ENCODE measurements at places on chromosomes 3 and 15.

DNA sequence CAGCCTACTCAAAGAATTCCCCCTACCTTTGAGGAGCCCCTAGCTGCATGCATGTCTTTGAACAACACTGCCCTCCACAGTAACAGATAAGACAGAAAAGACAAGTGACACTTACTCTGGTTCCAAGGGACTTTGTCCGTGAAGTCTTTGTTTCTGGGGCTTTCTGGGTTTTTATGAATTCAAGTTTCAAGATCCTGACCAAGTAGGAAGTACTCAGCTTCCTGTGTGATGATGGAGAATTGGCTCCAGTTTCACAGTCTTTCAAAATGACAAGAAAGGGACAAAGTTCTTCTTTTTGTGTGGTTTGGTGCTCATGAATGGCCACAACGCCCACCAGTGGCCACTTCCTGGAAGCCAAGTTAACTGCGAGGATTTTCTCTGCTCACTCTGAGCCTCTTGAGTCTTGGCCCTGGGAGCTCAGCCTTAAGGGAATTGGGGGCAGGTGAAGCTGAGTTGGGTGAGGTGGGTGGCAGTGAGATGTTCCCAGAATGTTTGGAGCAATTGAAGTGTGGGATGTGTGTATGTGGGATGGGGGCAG, at the start of gene CCR1:
CCR1 (minus strand) TSS at position 147 of the 538 bp plus-strand sequence. CDS start 4,000 bp downstream, outside the sequence.
- peak; percentile 81 for DNase-seq

DNA sequence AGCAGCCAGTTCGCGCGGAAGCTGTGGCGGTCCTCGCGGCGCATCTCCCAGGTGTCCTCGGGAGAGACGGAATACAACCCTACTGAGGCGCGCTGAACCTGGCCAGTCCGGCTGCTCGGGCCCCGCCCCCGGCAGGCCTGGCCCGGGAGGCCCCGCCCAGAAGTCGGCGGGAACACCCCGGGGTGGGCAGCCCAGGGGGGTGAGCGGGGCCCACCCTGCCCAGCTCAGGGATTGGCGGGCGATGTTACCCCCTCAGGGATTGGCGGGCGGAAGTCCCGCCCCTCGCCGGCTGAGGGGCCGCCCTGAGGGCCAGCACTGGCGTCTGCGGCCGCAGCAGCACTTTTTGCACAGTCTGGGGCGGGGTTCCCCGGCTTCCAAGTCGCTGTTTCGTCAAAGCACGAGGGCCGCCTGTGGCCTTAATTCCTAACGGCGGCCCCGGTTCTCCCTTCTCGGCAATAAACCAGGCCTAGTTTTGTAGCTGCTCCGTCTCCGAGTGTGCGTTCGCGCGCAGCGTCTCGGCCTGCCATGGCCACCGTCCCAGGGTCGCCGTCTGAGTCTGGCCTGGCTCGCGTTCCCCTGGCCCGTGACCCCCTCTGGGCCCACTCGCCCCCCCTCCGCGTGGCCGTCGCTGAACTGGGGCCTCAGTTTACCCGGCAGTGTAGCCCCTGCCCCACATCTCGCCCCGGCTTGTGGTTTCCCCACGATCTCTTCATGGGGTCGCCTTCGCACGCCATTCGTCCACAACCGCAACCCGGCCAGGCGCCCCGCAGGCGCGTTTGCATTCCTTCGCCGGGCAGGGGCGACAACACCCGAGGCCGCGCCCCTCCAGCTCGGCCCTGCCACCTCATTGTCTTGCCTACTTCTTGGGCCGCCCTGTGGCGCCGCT, 30.0 kb downstream of the NBEAL2 start:
- peak; percentile 87 for DNase-seq

GRCh38 chr15:60511351-60512031, 32.5 kb upstream of the ICE2 start:
- peak; percentile 23 for DNase-seq

DNA sequence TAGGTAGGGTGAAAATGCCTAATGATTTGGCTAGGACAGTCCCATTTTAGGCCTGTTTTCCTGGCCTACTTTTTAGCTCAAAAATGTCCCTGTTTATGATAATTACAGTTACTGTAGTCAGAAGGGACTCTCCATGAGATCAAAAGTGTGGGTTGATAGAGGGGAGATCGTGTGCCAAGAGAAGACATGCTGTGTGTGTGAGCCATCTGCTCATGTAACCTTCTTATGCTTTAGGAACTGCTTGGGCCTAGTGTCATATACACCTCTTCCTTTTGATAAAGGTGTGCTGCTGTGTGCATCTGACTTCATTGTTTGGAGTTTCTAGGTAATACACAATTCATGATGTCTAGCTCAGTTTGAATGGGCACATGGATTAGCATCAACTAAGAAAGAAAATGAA, 786.5 kb downstream of the PDCD6IP start:
- no peak for DNase-seq

GRCh38 chr3:116743062-116743461, 33.5 kb downstream of the TUSC7 start:
- DNase-seq, result no peak

GRCh38 chr3:149879872-149880271, 66.9 kb downstream of the RNF13 start:
- no peak for DNase-seq

GRCh38 chr3:138347960-138348753, at the start of gene MRAS:
Gene MRAS, plus strand, starts transcription at chr3:138348579. Its CDS starts 24,305 bp downstream, at chr3:138372884.
- peak; percentile 31 for DNase-seq

DNA sequence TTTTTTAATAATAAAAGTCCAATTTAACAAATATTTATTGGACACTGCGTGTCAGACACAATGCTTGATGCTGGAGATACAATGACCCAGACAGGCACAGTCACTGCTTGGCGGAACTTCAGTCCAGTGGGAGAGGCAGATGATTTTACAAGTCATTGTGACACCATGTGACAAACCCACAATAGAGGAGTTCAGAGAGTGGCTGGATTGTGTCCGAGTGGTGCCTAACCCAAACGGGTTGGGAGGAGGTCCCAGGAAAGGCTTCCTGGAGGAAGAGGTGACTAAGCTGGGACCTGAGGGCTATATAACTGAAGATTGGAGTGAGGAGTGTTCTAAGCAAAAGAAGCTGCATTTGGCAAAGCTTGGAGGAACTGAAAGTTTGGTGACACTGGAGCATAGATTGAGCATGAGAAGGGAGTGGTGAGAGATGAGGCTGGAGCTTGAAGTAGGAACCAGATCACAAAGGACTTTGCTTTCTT, 41.4 kb downstream of the CRTC3 start:
- no peak for DNase-seq

Data from stimulated activated naive CD8-positive, alpha-beta T cell treated with anti-CD3 and anti-CD28 coated beads, Interleukin-15, amount 100 ng/mL, for 72 hours (primary cell).